Hematopoietic multipotent progenitor cell treated with erythropoietin and hydrocortisone succinate and interleukin-3 and kit ligand, for 6 days (in vitro differentiated cells): ENCODE measurements at places on chromosomes 16 and 17.

DNA sequence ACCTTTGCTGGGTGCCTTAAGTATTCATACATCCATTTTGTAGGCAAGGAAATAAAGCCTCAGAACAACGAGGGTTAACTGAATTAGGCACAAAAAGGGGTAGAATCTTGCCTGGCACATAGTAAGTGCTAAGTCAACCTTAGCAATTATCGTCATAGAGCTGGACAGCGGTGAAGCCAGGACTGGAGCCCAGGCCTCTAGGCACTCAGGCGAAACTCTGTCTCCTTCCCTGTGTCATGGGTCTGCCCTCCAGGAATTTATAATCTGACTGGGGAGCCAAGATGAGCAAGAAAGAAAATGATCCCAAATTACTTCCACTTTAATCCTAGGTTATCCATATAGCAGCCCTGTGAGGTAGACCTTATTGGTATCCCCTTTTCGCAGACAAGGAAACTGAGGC, 61.4 kb downstream of the KATNIP start:
- no peak for DNase-seq

DNA sequence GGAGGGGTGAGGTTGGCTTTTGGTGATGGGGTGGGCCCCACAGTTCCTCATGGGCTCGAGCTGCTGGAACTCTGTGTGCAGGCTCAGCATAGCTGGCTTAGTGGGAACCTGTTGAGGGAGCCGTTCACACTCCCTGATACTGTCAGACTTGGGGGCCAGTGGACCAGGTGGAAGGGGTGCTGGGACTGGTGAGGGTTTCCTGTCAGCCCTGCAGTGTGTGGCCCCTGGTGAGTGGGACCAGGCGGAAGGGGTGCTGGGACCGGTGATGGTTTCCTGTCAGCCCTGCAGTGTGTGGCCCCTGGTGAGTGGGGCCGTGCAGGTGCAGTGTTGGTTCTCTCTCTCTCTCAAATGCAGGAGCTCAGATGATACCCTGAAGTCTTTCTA, 45.1 kb upstream of the ZNF750 start:
- DNase-seq = no peak

DNA sequence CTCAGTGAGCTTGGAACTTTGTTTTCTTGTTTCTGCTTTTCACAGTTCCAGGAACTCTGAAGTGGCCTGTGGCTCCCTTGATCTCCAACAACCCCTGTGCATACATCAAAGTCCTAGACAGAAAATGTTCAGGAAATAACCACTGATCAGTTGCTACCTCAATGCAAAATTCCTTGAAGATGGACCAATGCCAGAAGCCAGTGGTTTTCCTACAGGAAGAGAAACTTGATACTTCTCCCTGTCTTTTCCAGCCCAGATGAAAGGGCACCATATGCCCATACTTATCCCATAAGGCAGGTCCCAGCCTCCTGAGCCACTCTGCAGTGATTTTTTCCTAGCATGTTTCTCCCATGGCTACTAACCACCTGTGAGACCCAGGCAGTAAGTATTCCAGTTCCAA, 12.3 kb upstream of the CDRT4 start:
- DNase-seq = no peak

DNA sequence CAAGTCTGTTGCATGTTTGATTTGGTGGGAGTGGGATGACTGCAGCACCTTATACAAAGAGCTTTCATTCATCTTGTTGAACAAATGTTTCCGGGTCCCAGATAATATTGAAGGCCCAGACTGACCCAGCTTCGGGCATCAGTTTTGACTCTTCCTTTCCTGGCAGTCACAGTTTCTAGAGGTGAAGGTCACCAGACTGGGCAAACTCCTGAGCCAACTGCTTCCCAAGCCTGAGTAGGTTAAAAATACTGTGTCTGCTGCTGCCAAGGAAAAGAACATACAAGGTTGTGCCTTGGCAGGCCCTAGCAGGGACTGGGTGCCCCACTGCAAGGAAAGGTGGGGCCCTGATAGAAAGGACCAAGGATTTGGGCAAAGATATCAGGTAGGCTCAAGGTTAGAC, 4.5 kb downstream of the BCKDK start:
- no peak for DNase-seq

DNA sequence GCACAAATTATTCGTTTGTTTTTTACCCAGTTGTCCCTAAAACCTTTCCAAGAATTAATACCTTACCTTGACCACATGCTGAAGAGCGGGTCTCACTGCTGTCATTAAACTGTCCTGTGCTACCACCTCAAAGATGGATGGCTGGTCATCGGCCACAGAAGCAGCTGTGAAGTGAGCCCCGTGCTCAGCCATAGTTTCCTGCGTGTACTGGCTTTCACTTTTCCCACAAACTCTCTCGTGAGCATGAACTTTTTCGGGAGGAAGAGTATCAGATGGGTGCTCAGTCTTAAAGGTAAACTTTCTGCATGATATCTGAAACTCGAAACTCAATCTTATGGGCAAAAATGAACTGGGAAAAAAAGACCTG, 558 bp downstream of the PEX12 start:
- peak; percentile 44 for DNase-seq

- no peak for DNase-seq
Measured at GRCh38 chr16:28217326-28217725, 5.6 kb upstream of the XPO6 start.

DNA sequence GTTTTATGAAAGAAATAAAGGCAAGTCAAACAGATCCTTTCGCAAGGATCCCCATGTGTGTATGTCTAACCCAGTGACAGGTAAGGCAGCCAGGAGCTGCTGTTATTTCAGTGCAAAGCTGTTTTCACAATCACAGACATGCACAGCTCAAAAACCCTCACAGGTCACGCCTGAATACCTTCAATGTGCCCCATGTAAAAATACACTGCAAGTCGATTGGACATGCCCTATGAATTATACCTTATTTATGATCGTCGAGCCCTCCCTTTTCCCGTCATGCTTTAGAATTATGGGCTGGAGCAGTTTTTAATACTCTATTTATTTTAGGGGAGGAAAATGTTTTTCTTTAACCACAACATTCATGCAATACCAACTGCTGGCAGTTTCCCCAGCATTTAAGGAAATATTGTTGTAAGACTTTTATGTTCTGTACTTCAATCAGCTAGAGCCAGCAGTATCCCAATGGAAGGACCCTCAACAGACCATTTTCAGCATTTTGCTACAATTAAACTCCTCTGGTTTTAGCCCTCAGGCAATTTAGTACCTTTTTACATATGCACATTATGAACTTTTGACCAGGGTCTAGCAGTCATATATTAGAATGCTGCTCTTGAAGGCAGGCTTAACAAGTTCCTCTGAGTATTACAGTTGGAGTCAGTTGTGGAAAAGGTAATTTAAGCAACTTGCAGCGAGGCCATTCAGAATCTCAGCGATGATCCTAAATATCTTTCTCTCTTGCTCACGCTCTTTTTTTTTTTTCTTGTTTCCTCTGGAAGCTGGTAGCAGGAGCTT, 362.2 kb downstream of the WWOX start:
- DNase-seq = no peak

DNA sequence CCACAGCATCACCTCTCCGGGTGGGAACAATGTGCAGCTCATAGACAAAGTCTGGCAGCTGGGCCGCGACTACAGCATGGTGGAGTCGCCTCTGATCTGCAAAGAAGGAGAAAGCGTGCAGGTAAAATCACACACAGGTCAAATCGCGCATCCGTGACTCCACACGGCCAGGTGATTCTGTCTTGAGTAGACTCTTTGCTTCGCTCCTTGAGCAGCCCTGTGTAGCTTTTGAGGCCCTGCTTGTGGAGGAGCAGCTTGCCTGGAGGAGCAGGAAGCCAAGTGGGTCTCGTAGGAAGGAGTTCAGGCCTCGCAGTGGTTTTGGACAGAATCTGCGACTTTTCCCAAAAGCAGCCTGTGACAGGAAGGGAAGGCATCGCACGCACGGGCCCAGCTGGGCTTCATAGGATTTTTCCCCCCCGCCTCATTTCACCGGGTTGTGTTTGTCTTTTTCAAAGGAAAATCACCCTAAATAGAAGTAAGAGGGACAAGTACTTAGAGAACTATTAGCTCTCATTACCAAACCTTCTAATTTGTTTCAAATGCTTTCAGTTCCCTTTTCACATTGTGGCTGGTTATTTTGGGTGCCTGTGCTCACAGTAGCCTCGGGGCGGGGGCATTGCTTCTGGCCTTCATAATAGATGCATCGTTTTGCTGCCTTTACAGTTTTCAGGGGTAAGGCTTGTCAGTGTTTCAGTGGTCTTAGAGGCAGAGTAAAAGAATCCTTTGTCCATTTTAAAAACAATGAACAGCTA, 71.5 kb downstream of the SEC14L1 start:
- DNase-seq = no peak

DNA sequence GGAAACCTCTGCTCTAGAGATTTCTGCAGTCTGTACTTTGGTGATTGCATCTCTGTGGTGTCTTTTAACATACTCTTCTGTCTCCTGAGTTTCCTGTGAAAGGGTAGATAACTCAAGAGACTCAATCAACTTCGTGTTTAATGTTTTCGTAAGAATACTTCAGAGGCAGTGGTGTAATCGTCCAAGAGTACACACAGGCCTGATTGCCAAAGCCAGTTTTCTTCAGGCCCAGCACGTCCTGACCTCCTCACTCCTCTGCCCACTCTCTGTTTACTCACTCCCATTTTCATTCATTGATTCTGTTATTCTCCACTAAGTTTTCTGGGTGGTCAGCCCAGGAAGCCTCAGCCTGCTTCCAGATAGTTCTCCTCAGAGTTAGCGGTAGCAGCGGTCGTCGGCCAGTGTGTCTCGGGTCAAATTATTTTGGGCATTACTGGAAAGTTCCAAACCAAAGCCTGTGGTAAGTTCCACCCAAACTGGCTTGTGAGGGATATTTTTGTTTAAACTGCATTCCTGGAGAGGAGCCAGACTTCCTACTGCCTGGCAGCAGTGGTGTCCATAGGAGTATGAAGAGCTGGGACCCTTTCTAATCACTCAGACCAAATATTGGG, 293.2 kb downstream of the WWOX start:
- no peak for DNase-seq

- no peak for DNase-seq
Measured at GRCh38 chr17:17321356-17322025, 18.3 kb downstream of the NT5M start.

GRCh38 chr17:82030470-82031302, 792 bp upstream of the RAC3 start:
- peak; percentile 87 for DNase-seq
